ENCODE measurements at places on chromosomes 16 and 17.

DNA sequence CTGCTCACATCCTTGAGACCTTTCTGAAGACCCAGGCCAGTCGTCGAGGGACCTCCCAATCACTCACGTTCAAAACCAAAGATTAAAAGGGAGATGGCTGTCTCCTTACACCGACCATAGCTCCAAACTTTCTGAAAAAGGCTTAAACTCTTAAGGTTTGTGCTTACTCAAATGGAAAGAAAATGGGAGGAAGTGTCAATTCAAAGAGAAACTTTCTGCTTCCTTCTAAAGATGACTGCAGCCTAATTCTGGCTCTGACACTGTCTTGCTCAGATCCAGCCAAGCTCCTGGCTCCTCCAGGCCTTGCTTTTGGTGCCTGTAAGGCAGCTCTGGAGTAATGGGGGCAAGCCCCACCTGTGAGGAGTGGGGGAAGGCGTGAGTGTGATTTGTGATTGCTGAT, 54.9 kb upstream of the WSB1 start:
- DNase-seq = no peak

GRCh38 chr17:38598536-38598935, 7.2 kb downstream of the SRCIN1 start:
- DNase-seq = peak; percentile 91

DNA sequence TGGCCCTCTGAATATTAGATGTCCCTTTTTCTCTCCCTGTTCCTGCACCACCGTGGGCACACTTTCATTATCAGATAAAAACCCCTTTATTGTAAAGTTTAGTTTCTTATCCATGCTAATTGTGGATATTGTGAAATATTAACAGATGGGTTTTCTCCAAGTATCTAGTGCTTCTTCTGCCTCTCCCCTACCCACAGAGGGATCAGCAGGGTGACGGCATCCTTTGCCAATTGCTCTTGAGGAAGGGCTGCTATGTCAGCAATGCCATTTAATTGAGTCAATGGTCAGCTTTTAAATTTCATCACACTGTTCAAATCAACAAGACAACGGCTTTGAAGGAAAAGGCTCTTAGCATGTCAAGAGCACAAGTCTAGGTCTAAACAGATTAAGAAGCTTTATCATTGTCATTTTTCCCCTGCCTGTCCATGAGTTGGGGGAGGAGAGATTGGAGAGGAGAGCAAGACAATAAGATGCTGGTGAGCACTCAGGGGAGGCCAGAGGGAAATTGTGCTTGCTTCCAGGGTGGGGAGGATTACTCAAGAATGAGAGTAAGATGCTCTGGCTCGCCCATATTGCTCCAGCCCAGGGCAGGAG, 443.0 kb upstream of the CCL2 start:
- no peak for DNase-seq

- peak; percentile 63 for DNase-seq
These were observed 6.6 kb downstream of the PNMT start for GRCh38 chr17:39674702-39675389.

GRCh38 chr16:9248162-9248561, 156.7 kb downstream of the HAPSTR1 start:
- no peak for DNase-seq

GRCh38 chr16:17426451-17426850, 44.3 kb downstream of the XYLT1 start:
- no peak for DNase-seq

GRCh38 chr17:74971842-74972106, 785 bp downstream of the HID1 start:
- no peak for DNase-seq

DNA sequence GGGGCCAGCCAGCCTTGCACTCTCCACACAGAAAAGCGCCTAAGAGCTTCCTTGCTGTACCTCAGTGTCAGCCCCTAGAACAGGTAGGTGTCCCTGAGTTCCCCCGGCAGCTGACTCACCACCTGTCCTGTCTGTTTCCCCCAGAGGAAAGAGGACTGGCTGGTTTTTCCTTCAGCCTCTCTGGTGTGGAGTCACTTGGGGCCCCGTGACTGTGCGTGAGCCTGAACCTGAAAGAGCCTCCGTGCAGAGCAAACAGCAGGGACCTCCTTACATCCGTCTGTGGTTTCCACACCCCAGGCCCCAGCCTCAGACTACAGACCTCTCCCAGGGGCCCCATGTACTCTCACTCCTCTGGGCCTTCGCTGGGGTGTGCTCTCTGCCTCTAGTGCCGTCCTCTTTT, 87.8 kb downstream of the GNAO1 start:
- DNase-seq = no peak

GRCh38 chr17:80710714-80711302, 166.2 kb downstream of the RPTOR start:
- DNase-seq = no peak

- peak; percentile 68 for DNase-seq
These were observed 8.5 kb upstream of the ICAM2 start for GRCh38 chr17:64028874-64029464.

- no peak for DNase-seq
These were observed 406.5 kb upstream of the CDH5 start for GRCh38 chr16:65959983-65960382.

- DNase-seq = no peak
These were observed 382.2 kb downstream of the ZFHX3 start for GRCh38 chr16:72665701-72666100.

DNA sequence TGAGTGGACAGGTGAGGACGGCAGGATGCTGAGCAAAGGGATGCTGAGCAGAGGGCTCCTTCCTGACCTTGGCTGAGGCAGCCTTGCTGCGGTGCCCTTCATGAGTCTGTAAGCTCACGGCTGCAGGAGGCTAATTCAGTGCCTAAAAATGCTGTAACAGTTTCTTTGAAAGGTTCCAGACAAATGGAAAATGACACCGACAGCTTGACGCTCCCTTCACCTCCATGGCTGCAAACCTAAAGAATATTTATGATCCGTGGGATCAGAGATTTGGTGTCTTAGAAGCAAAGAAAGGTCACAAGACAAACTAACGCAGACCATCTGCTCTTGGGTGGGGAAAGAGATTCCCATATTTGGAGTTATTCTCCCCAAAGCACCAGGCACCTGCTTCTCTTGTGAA, 28.0 kb downstream of the TOM1L2 start:
- DNase-seq = no peak

DNA sequence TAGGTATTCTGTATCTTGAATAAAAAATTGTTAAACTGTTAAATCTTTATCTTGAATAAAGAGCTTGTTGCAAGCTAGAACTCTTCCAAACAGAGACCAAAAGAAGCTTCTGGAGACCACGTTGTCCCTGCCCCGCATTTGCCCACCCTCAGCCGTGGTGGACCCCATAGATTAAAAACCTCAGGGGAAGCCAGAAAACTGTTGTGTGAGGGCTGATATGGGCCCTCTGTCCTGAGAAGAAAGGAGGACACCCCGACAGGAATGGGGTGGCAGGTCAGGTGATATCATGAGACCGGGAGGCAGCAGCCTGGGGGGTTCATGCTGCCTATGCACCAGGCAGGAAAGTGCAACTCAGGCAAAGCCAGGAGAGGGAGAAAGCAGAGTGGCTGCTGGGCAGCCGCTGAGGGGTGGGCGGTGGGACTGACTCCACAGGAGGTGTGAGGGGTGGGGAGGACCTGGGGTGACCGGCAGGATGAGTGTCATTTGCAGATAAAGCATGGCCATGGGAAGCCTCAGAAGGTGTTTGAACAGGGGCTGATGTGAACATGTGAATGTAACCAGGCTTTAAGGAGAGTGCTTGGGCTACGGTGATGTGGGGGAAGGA, 147.8 kb downstream of the IRF8 start:
- DNase-seq = no peak

Measured in NCI-H345 (cell line).